ENCODE measurements at places on chromosomes 2 and 18. TPM values are rescaled to one million over a fixed set of nuclear protein-coding genes. Genes with fewer than 3 reads are reported as not detected.

DNA sequence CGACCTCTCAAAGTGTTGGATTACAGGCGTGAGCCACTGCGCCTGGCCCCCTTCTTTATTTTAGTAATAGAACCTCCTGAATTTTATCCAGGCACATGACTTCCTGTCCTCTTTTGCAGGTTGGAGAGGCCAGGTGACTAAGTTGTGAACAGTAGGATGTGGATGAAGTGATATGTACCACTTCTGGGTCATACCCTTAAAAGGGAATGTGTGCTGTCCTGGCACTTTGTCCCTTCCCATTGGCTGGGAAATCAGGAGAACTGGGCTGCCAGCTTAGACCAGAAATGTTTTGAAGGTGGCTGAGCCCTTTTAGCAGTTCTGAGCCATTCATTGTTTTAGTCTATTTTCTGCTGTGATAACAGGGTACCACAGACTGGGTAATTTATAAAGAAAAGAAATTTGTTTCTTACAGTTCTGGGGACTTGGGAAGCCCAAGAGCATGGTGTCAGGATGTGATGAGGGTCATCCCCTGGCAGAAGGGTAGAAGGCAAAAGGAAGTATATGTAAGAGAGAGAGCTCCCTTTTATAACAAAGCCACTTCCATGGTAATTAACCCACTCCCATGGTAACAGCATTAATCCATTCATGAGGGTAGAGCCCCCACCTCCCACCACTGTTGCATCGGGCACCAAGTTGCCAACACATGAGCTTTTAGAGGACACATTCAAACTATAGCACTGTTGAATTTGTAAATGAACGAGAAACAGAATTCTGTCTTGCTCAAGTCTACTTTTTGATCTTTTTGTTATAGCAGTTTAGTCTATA lies 79.1 kb downstream of the TTC27 start:
- DNase-seq, result no peak

DNA sequence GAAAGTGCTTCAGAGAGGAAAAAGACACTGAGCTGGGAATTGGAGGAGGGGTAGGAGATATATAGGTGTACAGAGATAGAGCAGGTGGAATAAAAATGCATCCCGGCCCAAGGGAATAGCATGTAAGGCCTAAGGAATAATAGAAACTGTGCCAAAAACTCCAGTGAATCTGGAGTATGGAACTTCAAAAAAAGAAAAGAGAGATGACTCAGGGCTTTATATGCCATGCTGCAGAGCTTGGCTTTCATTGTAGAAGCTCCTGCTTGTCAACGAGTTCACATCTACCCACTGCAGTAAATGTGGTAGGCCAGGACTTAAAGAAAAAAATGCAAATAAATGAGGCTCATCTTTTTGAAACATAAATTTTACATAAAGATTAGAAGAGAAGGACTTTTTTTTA lies 131.8 kb downstream of the MREG start:
- no peak for DNase-seq

RIT2 gene
- not detected for total RNA-seq

EVX2 gene
- total RNA-seq, result not detected

DNA sequence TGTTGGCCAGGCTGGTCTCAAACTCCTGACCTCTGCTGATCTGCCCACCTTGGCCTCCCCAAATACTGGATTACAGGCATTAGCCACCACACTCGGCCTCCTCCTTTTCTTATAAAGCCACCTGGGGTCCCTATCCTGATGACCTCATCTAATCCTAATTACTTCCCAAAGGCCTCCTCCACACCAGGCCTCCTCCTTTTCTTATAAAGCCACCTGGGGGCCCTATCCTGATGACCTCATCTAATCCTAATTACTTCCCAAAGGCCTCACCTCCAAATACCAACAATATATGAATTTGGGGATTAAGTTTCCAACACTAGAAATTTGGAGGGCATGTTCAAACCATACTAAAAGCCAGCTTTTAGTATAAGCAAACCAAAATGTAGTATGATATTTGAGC lies 9.7 kb upstream of the RMC1 start:
- DNase-seq, result no peak

- DNase-seq, result no peak
Observed at GRCh38 chr2:172790404-172790803, 54.8 kb downstream of the RAPGEF4 start.

DNA sequence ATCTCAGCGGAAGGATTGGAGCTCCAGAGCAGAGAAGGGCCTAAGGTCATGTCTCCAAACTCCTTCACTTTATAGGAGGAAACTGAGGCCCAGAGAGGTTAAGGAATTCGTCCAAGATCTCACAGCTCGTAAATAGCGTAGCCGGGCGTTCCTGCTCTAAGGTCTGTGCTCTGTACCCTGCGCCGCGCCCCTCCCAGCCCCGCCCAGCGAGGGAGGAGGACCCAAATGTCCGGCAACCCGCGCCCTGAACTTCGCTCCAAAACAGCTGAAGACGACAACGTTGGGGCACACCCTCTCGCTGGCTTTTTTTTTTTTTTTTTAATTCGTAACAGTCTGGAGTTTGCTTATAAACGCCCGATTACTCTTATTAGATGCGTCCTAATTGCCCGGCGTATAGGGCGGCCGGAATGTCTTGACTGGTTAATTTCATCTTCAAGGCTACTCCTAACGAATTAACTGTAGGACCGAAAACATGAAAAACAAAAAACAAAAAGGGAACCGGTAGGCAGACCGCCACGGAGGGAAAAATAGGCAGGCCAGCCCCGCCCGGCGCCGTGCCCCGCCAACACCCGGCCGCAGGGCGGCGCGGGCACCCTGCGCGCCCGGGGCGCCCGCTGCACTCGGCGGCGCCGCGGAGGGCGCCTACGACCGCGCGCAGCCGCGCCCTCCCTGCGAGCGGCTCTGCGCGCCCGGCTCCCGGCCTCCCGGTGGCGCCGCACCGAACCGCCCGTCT lies 928 bp upstream of the FOSL2 start:
- DNase-seq, result peak; percentile 97
